SJSA1 (cell line): ENCODE measurements at places on chromosomes 11 and 22. TPM values are rescaled to one million over a fixed set of nuclear protein-coding genes. Genes with fewer than 3 reads are reported as not detected.

Gene KRTAP5-2
- not detected in 2 replicates for total RNA-seq

Gene PNPLA3
- 2.9 and 14.1 TPM in 2 replicates for total RNA-seq

- no peak for DNase-seq
These were observed 18.1 kb downstream of the SLC6A5 start for GRCh38 chr11:20617346-20618005.

Gene RAB30
- total RNA-seq: 6.5 and 10.2 TPM in 2 replicates

GRCh38 chr11:132686886-132687285 lies 845.4 kb downstream of the OPCML start:
- no peak for DNase-seq
